Thyroid gland (tissue), 4 donors: ENCODE measurements at places on chromosomes 4 and X. TPM values are rescaled to one million over a fixed set of nuclear protein-coding genes. Genes with fewer than 3 reads are reported as not detected.

The POU4F2 gene
- not detected for total RNA-seq

The FGFRL1 gene
- 63.3 TPM for total RNA-seq

The SCML2 gene
- total RNA-seq: 2.6 TPM

DNA sequence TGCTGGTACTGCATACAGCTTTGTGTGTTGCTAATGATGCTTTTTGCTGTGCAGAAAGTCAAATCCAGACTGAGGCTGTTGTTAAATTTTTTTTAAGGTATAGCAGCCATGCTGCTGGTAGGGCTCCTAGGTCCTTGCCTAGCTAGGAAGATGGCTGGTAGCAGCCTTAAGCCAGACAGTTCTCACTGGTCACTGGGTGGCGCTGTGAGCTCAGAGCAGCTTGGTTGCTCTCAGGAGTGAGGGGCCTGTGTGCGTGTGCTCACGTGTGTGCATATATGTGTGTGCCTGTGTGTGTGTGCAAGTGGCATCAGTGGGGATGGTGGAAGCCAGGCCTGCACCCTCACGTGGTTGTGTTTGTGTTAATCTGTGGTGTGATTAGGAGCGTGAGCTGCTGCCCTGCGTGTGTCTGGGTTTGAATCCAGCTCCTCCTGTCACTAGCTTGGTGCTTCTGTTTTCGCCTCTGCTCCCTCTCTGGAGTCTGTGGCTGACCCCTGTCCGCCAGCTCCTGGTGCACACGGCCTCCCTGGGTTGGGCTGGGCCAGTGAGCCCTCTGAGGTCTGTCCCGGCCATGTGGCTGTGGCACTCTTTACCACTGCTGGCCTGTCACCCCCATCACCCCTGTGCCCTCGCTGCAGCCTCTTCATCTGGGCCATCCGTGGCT is 46.1 kb downstream of the SORCS2 start:
- no peak overlapping the region for H3K27ac ChIP-seq
- H3K4me1 ChIP-seq: no peaks in the 10 kb centered on the region
- H3K4me3 ChIP-seq: no peak overlapping the region
- no peaks in the 10 kb centered on the region for H3K27me3 ChIP-seq
- H3K36me3 ChIP-seq: no peaks in the 10 kb centered on the region
- DNase-seq: no peak

GRCh38 chrX:131827935-131828334 is 195.2 kb upstream of the STK26 start:
- no peak overlapping the region for H3K27ac ChIP-seq
- no peaks in the 10 kb centered on the region for H3K36me3 ChIP-seq
- no peak overlapping the region for H3K4me3 ChIP-seq
- H3K27me3 ChIP-seq: no peaks in the 10 kb centered on the region

DNA sequence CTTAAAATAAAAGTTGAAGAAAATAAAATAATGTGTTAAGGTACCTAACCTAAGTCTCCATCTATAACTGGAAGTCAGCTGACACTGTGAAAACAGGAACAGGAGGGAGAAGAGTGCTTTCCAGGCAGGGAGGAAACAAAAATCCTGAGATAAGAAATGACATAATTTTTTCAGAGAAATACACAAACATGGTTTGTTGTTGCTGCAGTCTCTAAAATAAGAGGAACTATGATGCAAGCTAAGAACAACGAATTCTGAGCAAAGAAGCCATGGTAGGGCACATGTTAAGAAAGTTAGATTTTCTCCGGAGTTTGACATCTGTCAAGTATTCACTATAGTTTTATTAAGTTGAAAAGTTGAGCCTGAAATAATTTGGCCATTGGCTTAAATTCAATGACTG is 26.9 kb downstream of the PAPSS1 start:
- H3K27ac ChIP-seq: no peak overlapping the region
- no peak overlapping the region for H3K4me3 ChIP-seq
- DNase-seq: no peak
- H3K27me3 ChIP-seq: no peaks in the 10 kb centered on the region

DNA sequence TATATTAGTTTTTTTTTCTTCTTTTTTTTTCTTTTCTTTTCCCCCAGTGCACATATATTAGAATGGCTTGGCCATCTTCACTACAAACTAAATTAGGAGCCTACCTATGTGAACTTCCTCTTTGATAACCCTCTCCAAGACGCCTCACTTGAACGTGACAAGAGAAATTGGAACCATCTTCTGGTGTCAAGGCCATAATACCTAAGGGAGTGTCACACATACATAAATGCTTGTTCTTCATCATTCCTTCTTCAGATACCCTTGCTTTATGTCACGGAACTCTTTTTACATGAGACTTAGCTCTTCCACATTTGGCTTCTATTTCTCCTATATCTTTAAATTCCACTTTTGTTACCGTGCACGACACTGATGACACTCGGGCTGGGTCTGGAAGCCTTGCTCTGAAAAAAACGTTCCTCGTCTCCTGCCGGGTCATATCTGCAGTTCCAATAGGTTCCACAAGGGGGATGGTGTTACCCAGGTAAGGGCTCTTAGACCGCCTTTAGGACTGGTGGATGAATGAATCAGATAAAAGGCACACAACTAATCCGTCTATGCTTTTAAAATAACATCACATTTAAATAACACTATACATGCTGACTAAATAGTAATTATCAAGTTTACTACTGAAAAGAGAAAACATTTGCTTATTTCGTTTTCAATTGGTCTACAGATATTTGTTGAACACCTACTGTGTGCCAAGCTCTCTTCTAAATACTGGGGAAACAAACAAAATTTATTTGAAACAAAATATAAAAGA is 19.9 kb downstream of the DGAT2L6 start:
- H3K27ac ChIP-seq: no peak overlapping the region
- no peaks in the 10 kb centered on the region for H3K27me3 ChIP-seq
- peak; percentile 54 for DNase-seq
- no peaks in the 10 kb centered on the region for H3K36me3 ChIP-seq
- no peaks in the 10 kb centered on the region for H3K4me1 ChIP-seq

DNA sequence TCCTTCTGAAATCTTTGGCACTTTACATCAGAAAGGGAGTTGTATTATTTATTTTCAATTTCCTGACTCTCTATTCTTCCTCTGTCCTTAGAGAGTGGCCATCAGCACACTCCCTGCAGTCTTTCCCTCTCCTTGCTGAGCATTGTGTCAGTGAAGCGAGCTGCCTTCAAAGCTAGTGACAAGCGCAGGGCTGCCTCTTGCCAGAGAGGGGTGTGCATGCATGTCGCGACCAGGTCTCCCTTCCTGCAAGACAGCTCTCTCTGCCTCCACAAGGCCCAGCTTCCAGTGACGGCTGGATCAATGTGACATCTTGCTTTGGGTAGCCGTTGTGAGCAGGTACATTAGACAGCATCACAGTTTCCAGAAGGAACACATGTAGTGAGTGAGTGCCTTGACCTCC is 810.9 kb upstream of the TENM3 start:
- DNase-seq: peak; percentile 3
- H3K27me3 ChIP-seq: no peaks in the 10 kb centered on the region
- H3K4me3 ChIP-seq: no peak overlapping the region
- no peaks in the 10 kb centered on the region for H3K36me3 ChIP-seq
- H3K27ac ChIP-seq: no peak overlapping the region

DNA sequence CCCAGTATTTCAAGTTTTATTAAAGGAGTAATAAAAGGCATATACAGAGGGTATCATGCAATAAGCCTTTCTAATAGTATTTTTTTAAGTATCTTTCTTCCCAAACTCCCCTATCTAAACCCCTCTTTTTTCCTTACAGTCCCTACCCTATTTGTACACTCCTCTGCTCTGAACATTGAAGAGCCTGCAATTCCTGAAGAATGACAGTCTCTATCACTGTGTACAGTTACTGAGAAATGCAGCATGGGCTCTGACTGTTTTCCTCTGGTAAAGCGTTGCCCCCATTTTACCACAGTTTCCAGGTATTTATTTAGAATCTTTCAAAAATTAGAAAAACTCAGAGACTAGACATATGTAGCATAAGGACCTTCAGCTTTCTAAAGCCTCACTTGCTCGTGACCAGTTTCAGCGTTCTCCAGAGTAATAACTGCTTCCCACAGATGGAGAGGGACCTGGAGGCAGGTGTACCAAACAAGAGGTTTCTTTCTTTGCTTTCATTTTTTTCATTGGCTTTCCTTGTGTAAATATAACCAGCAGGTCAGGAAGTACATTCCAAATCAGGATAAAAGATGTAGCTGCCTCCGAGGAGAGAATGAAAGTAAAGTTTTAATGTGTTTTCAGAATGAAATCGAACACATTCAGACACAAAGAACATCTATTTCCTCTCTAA is 230.8 kb downstream of the CFAP299 start:
- no peak overlapping the region for H3K27ac ChIP-seq
- no peaks in the 10 kb centered on the region for H3K4me1 ChIP-seq
- DNase-seq: no peak
- H3K4me3 ChIP-seq: no peak overlapping the region

GRCh38 chrX:150897421-150898320 is 797 bp downstream of the CD99L2 start:
- no peaks in the 10 kb centered on the region for H3K27me3 ChIP-seq
- peak overlapping the region; percentile 51 for H3K27ac ChIP-seq
- DNase-seq: peak; percentile 24
- no peaks in the 10 kb centered on the region for H3K36me3 ChIP-seq
- H3K4me3 ChIP-seq: peak overlapping the region; percentile 47
- H3K4me1 ChIP-seq: no peaks in the 10 kb centered on the region

DNA sequence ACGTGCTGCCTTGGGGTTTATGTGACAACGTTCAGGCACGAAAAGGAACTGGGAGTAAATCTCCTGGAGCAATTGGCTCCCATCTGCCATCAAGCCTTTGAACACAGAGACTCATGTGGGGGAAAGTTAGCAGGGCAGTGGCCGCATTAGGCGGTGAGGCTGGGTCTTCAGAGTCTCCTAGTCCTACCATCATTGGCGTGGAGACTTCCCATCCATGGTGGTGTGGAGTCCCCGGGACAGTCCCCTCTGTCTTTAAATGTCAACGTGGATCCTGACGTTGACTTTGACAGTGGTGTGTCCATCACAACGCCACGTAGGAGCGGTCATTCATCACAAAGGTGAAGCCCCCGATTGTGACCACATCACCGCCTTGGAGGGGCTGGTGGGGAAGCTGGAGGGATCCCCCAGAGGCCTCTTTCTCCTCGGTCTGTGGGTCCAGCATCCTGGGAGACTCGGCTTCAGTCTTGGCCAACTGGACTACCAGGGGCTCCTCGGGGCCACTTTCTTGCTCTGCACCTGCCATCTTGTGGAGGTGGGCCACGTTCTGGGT is 21.8 kb downstream of the CRLF2 start:
- no peaks in the 10 kb centered on the region for H3K4me1 ChIP-seq
- no peaks in the 10 kb centered on the region for H3K27me3 ChIP-seq
- no peaks in the 10 kb centered on the region for H3K36me3 ChIP-seq
- DNase-seq: no peak

DNA sequence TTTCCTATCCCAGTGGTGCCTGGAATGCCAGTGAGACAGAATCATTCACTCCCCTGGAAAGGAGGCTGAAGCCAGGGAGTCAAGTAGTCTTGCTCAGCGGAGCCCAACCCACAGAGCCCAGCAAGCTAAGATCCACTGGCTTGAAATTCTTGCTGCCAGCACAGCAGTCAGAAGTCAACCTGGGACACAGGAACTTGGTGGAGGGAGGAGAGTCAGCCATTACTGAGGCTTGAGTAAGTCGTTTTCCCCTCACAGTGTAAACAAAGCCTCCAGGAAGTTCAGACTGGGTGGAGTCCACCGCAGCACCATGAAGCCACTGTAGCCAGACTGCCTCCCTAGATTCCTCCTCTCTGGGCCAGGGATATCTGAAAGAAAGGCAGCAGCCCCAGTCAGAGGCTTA is 283.2 kb upstream of the CPEB2 start:
- H3K4me1 ChIP-seq: no peaks in the 10 kb centered on the region
- H3K27me3 ChIP-seq: no peaks in the 10 kb centered on the region
- no peak overlapping the region for H3K4me3 ChIP-seq
- no peak for DNase-seq
- H3K27ac ChIP-seq: no peak overlapping the region

DNA sequence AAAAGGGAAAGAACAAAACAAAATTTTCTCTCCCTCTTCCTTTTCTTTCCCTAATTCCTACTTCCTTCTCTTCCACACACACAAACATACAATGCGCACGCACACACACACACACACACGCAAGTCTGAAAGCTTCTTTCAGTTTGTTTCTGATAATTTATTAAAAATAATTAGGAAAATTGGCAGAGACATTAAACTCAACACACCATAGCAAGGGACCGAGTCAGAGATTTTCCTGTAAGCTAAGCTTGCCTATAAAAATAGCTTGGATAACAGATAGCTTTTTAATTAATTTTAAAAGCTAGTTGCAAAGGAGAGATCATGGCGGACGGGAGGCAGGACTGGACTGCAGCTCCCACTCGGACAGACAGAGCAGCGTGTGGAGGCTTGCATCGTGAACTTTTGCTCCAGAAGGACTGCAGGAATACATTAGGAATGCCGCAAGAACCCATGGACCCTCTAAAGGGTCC is 92.6 kb upstream of the MAPK10 start:
- no peaks in the 10 kb centered on the region for H3K27me3 ChIP-seq
- H3K36me3 ChIP-seq: no peaks in the 10 kb centered on the region
- H3K27ac ChIP-seq: no peak overlapping the region
- DNase-seq: no peak
- peaks cover 11% of the 10 kb centered on the region for H3K4me1 ChIP-seq

DNA sequence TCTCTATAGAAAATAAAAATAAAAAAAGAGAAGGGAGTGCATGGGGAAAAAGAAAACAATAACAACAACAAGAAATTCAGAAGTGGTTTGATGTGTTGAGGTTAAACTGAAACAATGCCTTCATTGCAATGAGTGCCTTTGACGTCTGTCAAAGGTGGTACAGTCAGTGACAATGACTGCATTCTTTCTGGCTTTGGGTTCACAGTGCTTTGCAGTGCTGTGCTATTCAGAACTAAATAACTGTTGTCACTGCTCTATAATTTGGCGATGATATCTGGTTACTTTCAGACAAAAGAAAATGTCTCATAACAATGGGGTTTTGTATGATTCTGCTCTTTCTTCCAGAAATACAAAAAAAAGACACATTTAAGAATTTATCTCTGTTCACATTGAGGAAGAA is 488.6 kb upstream of the MAGEB2 start:
- H3K27me3 ChIP-seq: no peaks in the 10 kb centered on the region
- H3K27ac ChIP-seq: no peak overlapping the region
- H3K36me3 ChIP-seq: no peaks in the 10 kb centered on the region
- no peak overlapping the region for H3K4me3 ChIP-seq
- no peak for DNase-seq
- no peaks in the 10 kb centered on the region for H3K4me1 ChIP-seq

DNA sequence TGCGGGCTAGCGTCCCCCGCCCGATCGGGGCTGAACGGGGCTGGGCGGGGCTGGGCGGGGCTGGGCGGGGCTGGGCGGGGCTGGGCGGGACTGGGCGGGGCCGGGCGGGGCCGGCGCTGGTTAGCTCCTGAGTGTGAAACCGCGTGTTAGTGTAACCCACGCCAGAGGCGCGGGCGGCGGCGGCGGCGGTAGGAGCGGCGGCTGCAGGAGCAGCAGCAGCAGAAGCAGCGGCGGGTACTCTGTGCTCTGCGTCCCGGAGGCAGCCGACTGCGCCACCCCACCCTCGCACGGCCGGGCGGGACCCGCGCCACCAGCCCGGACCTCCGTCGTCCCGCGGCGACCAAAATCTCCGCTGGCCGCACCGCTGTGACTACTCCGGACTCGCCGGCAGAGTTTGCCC is 128.1 kb downstream of the LAS1L start:
- no peaks in the 10 kb centered on the region for H3K4me1 ChIP-seq
- no peak for DNase-seq
- H3K4me3 ChIP-seq: no peak overlapping the region
- no peaks in the 10 kb centered on the region for H3K36me3 ChIP-seq

GRCh38 chr4:53545942-53546581 is 45.2 kb downstream of the LNX1 start:
- no peak overlapping the region for H3K27ac ChIP-seq
- H3K36me3 ChIP-seq: no peaks in the 10 kb centered on the region
- no peak for DNase-seq
- no peak overlapping the region for H3K4me3 ChIP-seq

- H3K27ac ChIP-seq: no peak overlapping the region
- no peak for DNase-seq
- no peaks in the 10 kb centered on the region for H3K36me3 ChIP-seq
- no peaks in the 10 kb centered on the region for H3K27me3 ChIP-seq
- H3K4me1 ChIP-seq: no peaks in the 10 kb centered on the region
Observed at GRCh38 chr4:119834906-119835612, 206.5 kb upstream of the PDE5A start.
